ENCODE measurements at places on chromosomes 13 and 19.

- DNase-seq, result no peak
Measured at GRCh38 chr19:33437393-33437820, 63.9 kb downstream of the CEBPG start.

DNA sequence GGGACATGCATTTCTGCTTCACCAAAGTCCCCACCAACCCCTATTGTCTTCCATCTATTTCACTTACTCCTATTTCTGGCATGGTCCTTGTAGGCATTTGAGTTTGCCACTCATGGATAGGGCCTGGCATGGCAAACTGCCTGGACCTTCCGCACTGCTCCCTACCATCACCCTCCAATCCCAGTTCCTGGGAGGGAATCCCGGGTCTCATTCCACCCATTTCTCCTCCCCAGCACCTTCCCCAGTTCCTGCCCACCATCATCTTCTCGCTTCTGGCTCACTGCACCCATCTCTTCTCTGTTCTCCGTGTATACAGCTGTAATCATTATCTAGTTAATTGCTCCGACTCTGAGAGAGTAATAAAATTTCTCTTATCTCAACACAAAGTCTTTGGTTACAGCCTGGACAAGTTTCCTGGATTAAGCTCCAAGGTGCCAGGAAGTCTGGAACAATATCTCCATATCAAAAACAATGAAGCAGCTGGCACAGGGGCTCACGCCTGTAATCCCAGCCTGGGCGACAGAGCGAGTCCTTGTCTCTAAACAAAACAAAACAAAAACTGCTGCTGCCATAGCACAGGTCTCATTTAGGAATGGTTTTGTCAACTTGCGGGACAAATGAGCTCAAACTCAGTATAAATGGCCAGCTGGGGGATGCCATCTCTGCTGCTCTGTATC, 17.0 kb upstream of the COX7A1 start:
- DNase-seq, result no peak

DNA sequence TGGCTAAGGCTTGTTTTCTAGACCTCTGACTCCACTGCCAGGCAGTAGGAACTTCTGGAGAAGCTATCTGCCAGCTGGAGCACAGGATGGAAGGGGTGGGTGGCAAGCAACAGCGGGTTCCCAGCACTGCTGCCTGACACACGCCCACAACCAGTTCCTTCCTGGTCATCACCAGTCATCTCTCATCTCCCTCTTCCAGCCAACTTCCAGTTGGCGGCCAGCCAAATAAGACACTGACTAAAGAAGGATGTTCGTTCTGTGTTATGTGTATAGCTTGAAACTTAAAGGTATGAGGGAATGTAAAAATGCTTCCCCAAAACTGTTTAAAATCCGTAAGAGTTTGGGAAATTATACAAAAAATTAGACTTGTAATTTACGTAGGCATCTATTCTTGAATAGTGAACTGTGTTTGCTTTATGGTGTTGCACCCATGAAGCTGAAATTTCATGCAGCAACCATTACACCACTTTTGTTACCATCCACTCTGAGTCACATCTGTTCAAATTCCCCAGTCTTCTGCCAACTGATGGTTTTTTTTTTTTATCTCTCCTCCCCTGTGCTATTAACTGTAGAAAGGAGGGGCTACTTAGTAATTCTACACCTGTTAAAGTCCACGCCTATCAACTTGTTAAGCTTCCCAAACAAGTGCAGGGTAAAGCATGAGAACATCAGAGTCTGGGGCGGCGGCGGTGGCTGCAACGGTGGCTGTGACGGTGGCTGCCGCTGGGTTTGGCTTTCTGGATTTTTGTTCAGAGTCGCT, 86.2 kb upstream of the FRY start:
- DNase-seq, result no peak

DNA sequence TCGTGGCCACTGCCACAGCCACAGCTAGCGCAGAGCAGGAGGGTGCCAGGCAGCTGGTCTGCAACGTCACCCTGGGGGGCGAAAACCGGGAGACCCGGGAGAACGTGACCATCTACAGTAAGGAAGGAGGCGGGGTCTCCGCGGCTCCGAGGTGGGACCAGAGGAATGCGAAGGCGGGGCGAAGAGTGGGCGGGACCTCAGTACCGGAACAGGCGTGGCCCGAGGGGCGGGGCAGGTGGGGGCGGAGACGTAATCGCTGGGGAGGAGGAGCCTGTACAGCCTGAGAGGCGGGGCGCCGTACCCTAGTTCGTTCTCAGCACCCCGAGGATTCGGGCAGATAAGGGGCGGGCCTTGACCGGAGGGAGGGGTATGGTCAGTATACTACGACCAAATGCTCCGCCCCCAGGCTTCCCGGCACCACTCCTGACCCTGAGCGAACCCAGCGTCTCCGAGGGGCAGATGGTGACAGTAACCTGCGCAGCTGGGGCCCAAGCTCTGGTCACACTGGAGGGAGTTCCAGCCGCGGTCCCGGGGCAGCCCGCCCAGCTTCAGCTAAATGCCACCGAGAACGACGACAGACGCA, 2.5 kb downstream of the ICAM5 start:
- DNase-seq, result peak; percentile 71

GRCh38 chr19:23281663-23282276, 31.6 kb upstream of the ZNF724 start:
- no peak for DNase-seq

- no peak for DNase-seq
Measured at GRCh38 chr13:52104624-52105023, 24.2 kb downstream of the NEK5 start.

GRCh38 chr19:50300051-50300450, 29.1 kb downstream of the KCNC3 start:
- DNase-seq, result no peak

- no peak for DNase-seq
Measured at GRCh38 chr19:51164215-51164614, 22.1 kb downstream of the SIGLEC7 start.

DNA sequence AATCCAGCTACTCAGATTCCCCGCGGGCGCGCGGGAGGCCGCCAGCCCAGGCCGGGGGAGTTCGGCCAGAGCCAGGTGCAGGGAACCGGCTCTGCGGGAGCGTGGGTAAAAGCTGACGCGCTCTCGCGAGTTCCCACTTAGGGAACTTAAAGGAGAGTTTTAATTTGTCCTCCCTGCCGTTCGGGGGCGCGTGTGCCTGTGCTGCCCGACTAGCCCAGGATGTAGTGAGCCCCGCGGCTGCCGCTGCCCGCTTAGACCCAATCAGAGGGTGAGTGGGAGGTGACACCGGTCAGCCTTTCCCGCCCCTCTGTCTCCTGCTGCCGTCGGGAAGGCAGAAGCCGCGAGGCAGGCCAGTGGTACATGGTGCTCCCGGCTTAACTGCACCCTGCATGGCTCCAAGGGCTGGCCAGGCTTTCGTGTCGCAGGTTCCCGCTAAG, 36.0 kb upstream of the NEK3 start:
- peak; percentile 52 for DNase-seq

- no peak for DNase-seq
Measured at GRCh38 chr13:72453161-72453560, 274.3 kb downstream of the MZT1 start.

- no peak for DNase-seq
Measured at GRCh38 chr19:34391813-34392212, 12.4 kb upstream of the PDCD2L start.

DNA sequence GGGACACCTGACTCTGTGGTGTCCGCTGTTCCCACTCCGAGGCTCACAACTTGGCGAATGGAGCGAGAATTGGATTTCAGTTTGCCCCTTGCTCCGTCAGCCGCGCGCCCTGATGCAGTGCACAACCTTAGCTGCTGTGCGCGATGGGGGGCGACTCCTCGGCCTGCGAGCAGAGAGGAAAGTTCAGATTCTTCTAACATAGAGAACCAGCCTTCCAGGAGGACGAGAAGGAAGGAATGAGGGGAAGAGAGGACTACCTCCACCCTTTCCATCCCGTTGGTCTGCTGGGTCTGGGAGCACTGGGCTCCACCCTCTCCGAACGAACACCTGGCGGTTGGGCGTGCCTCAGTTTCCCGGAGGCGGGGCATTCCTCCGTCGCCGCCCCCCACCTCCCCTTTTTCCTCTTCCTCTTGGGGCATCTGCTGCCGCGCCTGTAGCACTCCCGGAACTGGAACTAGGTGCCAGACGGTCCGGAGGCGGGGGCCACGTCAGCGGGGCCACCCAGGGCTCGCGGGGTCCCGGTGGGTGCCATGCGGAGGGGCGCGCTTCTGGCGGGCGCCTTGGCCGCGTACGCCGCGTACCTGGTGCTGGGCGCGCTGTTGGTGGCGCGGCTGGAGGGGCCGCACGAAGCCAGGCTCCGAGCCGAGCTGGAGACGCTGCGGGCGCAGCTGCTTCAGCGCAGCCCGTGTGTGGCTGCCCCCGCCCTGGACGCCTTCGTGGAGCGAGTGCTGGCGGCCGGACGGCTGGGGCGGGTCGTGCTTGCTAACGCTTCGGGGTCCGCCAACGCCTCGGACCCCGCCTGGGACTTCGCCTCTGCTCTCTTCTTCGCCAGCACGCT, at the start of gene KCNK6:
Gene KCNK6 (plus strand): TSS at position 425 of the 838 bp plus-strand sequence. CDS start 106 bp downstream, at position 531.
- peak; percentile 49 for DNase-seq

- DNase-seq, result no peak
Measured at GRCh38 chr13:31090961-31091624, 70.6 kb downstream of the HSPH1 start.

DNA sequence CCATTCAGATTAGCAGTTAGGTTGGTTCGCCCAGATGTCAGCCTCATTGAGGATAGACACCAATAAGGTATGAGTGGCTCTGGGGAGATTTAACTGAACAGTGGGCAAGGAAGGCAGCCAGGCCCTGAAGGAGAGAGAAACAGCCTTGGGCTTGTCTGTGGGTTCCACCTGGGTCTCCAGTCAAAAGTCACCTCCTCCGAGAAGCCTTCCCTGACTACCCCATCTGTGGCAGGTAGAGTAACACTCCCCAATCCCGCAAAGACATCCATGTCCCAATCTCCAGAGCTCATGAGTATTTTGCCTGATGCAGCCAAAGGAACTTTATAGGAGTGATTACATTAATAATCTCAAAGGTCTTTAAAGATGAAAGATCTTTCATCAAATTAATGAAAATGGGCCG, 8.0 kb upstream of the YJU2 start:
- DNase-seq, result no peak

DNA sequence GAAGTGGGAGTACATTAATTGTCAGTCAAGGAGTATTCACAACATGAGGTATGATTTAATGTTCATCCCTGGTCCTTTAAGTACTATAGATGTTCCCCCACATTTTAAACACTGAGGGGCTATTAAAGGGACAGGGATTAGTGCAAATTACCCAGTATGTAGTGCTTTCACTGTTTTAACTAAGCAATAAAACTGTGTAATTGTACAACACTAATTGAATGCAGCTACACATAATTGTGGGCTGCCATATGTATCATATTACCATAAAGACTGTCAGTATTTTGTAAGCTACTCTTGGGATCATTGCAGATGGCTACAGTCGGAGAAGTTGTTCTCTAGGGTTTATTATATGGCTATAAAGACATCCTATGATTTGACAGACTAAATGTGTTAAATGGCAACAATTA, 316.6 kb downstream of the DCLK1 start:
- no peak for DNase-seq
